Stimulated activated CD4-positive, alpha-beta T cell treated with anti-CD3 and anti-CD28 coated beads, Interleukin-1b, Interleukin-23, amount 100 ng/mL, for 24 hours (primary cell): ENCODE measurements at places on chromosomes 12 and 14.

- no peak for DNase-seq
Measured at GRCh38 chr12:20440408-20440807, 72.1 kb downstream of the PDE3A start.

GRCh38 chr14:31261523-31261858, 53.9 kb upstream of the HECTD1 start:
- no peak for DNase-seq

DNA sequence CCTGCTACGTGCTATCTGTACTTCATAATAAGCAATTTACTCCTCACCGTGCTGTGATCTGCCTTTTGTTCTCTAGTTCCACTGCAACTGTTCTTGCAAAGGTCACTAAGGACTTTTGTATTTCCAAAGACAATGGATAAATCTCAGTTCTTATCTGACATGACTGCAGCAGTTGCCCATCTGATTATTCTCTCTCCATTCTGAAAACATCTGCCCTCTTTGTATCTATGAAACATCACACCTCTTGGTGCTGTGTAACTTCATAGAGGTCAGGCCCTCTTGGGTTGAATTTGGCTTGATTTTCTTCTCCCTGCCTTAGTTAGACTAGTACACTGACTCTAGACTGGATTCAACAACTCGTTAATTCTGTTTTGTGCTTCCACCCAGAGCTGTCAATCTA, 319.6 kb downstream of the BTG1 start:
- DNase-seq, result no peak

GRCh38 chr14:24052656-24053547, 1.1 kb downstream of the CARMIL3 start:
- peak; percentile 58 for DNase-seq

DNA sequence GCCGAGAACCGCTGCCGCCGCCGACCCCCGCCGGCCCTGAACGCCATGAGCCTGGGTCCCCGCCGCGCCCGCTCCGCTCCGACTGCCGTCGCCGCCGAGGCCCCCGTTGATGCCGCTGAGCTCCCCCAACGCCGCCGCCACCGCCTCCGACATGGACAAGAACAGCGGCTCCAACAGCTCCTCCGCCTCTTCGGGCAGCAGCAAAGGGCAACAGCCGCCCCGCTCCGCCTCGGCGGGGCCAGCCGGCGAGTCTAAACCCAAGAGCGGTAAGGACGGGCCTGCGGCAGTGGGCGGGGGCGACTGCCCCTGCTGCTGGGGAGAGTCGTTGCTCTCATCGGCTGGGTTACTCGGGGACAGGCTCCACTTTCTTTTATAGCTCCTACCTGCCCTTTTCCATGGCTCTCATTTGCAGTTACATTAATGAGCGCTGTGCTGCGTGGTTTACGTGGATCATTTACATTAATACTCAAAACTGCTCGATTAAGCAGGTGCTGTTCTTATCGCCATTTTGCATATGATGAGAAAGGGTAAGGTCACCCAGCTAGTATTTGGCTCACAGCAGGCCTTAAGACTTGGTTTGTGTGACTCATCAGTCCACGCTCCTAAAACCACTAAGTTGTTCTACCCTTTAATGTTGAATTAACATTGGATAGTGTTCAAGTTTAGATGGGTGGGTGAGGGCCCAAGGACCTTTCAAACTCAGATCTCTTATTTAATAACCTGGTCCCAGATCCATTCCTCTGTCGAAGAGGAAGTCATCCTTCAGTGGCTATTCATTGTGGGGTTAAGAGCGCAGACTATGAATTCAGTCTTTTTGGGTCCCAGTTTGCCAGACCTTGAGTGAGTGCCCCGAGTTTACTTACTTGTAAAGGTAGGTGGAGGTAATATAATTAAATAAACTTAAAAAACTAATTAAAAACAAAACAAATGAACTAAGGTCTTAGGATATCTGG, 823 bp downstream of the RNF10 start:
- no peak for DNase-seq

- no peak for DNase-seq
Measured at GRCh38 chr12:108315486-108316105, 23.5 kb downstream of the CMKLR1 start.

DNA sequence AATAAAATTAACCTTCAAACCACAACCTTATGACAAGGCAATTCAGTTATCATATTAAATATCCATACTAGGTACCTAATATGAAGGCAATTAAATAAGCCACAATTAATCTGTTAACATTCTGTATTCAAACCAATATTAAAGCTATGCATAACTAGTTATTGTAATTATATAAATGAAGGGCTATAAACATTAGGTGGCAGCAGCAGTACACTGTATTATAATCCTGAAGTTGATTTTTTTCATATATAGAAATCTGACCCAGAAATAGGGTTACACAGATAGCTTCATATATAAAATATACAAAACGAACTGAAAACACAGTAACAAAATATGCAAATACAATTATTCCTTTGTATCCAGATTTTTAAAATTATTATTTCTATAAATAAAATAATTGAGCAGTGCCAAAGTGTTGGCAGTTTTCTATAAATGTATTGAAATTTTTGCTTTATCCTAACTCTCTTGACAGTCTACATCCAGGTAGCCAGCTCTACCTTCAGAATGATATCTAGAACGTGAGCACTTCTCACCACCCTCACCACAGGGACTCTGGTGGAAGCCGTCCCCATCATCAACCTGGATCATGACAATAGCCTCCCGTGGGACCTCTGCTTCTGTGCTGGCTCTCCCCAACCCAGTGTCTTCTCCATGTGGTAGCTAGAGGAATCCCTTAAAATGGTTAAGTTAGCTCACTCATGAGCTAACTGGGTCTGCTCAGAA, 136.2 kb downstream of the MED13L start:
- DNase-seq, result no peak

DNA sequence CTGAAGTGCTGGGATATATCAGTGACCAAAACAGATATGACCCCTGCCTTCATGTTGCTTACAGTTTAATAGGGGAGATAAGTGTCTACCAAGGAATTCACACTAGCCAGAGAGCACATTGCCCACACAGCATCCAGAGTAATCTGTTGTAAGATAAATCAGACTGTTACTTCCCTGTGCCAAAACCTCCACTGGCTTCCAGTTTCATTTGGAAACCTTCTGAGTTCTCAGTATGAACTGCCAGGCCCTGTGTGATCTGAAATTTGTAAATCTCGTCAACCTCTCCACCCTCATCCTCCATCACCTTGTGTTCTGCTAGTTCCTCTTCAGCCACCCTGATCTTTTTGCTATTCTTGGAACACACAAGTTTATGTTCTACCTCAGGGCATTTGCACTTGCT, 154.7 kb downstream of the ETV6 start:
- DNase-seq, result no peak

DNA sequence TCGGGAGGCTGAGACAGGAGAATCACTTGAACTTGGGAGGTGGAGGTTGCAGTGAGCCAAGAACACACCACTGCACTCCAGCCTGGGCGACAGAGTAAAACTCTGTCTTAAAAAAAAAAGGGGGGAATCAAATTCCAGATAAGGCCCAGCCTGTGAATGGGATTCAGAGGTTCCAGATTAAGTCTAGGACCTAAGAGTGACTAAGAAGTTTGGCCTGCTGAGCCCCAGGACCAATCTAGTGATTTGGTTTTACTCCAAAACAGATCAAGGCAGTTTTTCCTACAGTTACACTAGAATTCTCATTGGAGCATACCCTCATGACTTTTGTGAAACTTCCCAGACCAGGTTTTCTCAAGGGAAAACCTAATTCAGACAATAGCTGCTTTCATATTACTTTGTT, 22.8 kb downstream of the EXOC5 start:
- DNase-seq, result no peak

DNA sequence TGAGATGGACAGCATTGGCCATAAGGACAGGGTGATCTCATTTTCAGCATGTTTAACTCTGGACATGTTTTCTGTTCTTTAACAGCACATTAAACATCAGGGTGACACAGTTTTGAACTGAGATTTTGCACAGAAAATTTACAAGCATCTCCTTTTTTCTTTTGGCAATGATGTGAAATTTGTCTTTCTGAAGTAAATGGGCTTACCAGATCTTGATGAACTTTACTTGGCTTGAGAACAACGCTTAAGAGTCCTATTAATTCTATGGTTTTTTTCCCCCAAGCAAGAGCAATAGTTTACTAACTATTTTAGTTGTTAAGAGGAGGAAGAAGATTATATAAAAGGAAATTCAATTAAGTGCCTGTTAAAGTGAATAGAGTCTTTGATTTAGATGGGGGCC, 491.0 kb downstream of the SNAPC1 start:
- no peak for DNase-seq

- no peak for DNase-seq
Measured at GRCh38 chr12:94609917-94610443, 40.4 kb downstream of the TMCC3 start.

GRCh38 chr14:72640911-72641485, 252.9 kb downstream of the DPF3 start:
- no peak for DNase-seq

- no peak for DNase-seq
Measured at GRCh38 chr12:41697161-41697560, 447.5 kb downstream of the GXYLT1 start.

GRCh38 chr12:117402363-117402762, 40.9 kb upstream of the NOS1 start:
- no peak for DNase-seq

DNA sequence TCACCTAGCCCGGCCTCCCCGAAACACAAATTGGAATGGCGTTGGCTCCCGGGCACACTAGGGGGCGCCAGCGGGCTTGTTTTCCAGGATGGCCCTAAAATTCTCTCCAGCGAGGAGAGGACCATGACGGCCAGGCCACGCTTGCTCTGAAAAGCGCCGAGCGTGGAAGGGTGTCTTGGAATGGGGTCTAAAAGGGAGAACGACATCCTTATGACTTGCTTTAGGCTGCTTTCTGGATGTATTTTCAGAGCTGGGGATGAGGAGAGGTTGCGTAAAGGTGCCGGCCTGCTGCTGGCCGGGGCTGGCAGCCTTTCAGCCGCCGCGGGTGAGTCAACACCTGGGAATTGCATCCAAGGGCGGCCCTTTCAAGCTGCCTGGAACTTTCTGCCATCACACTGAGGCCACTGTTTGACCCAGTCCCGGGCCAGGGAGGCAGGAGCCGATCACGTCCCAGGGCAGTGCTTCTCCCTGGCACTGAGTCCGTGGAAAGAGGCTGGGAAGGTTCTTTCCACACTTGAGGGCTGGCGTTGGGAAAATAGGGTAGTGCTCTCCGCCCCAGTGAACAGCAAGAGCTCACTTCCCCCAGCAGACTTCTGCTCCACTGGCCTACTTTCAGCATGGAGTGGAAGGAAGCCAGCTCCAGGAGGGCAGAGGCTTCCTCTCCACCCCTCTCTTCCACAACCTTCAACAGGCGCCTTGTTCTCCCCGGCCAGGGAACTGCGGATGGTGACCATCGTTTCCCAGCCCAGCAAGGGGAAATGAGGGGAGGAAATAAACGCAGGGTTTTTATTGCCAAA, 216.2 kb downstream of the TTC8 start:
- DNase-seq, result peak; percentile 75

- DNase-seq, result no peak
Measured at GRCh38 chr12:41008472-41008871, 179.6 kb upstream of the PDZRN4 start.

GRCh38 chr14:51185754-51186153, 54.3 kb upstream of the TMX1 start:
- no peak for DNase-seq

GRCh38 chr12:124368421-124369032, 73.6 kb downstream of the RFLNA start:
- DNase-seq, result no peak

DNA sequence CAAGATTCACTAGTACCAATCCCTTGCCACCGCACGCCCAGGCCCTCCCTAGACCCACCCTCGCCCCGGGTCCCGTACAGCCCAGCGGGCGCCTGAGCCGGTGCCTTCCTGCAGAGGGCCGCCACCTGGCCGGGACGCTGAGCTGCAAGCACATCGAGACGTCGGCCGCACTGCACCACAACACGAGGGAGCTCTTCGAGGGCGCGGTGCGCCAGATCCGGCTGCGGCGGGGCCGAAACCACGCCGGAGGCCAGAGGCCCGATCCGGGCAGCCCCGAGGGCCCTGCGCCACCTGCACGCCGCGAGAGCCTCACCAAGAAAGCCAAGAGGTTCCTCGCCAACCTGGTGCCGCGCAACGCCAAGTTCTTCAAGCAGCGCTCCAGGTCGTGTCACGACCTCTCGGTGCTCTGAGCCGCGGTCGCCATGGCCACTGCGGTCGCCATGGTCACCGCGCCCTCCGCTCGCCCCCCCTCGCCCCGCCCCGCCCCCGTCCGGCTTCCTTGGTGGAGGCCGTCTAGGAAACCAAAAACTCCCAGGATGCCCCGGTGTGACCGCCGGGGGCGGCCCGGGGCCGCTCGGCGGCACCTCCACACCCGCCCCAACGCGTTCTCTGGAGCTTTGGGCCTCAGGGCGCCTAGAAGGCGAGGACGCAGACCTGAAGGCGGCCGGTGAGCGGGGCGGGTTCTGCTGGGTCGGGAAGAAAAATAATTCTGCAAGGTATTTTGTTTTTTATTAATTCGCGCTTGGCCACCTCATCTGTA, 3.7 kb downstream of the REM2 start:
- peak; percentile 49 for DNase-seq

DNA sequence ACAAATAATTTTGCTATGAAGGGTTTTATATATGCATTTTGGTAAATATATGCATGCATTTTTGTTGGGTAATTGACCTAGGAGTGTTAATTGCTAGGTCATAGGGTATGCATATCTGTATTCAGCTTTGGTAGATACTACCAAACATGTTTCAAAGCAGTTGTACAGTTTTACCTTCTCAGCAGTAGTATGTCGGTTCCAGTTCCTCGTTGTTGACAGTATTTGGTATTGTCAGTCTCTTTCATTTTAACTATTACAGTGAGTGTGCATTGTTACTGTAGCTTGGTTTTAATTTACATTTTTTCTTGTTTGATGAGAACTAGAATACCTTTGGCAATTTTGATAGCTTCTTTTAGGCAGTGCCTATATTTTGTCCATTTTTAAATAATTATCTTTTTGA, 98.9 kb downstream of the ARID2 start:
- no peak for DNase-seq

- DNase-seq, result no peak
Measured at GRCh38 chr12:46300910-46301309, 32.1 kb upstream of the SLC38A1 start.

DNA sequence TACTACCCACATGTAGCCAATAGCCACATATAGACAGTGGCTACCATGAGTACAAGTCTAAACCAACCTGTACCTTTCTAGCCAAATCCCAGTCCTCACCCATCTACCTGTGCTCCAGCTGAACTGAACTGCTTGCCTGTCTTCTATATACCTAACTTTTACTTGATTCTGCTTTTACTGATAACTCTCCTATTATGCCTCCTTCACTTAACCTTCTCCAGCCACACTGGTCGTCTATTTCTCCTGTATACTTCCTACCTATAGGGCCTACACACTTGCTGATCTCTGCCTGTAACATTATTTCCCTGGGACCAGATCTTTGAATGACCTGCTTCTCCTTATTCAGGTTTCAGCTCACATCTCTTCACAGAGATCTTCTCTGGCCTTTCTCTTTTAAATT, 26.0 kb upstream of the MSRB3 start:
- no peak for DNase-seq

GRCh38 chr12:110354172-110354780, 49.2 kb downstream of the ANAPC7 start:
- no peak for DNase-seq
